ENCODE measurements at places on chromosomes 12 and 14.

DNA sequence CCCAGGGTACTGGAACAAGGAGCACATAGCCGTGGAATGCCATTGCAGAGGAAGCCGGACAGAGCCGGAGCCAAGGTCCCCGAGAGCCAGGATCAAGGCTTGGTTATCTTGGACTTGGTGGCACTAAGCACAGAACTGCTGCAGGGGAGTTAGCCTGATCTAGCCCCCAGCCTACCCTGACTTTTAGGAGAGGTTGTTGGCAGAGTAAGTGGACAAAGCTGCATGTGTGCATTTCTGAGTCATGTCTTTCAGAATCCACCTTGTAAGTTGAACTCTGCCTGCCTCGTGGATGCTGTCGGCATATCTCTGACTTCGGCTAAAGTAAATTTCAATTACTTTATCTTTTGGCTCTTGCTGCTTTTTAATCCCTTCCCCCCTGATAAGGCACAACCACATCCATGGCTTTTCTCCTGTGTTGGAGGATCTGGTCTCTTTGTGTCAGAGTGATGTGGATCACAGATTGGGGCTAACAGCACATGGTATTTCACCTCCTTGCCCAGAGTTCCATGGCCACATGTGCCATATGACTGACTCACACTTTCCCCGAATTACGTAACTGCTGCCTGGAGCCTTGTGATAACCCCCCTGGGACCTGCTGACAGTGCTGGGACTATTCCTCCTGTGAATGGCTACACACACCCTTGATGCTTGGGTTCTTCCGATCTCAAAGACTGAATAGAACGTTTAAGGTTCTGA, 240.3 kb downstream of the EMP1 start:
- no peak for DNase-seq

GRCh38 chr12:10304161-10304574, 3.5 kb upstream of the KLRD1 start:
- peak; percentile 57 for DNase-seq

GRCh38 chr14:72686101-72686500, 207.8 kb downstream of the DPF3 start:
- no peak for DNase-seq

DNA sequence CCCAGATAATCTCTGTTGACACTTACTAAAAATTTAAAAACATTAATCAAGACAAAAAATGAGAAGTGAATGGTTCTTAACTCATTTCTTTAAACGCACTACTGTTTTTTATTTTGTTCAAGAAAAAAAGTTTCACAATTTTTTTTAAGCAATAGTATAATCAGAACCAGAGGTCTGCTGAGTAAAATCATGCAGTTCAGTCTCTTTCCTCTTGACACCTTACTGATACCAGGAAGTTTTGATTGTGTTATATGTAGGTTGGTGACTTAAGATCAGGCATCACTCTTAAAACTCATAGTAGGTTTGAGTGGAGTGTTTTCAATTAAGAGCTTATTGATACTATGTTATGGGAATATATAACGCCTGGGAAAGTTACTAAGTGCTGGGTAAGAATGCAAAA, 121.4 kb downstream of the TRMT5 start:
- DNase-seq = no peak

DNA sequence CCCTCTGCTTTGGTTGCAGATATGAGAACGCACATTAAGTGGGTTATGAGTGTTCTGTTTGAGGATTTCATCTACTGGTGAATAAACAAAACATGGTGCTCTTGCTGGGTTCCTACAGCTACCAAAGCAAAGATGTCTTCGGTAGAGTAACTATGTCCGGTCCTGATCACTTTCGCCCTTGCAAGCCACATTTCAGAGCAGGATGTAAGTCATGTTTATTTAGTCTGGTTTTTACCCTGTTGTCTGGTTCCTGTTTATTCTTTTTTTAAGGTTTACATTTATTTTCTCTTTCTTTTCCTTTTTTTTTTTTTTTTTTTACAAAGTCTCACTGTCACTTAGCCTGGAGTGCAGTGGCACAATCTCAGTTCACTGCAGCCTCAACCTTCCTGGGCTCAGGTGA, 99.2 kb downstream of the VEZT start:
- no peak for DNase-seq

DNA sequence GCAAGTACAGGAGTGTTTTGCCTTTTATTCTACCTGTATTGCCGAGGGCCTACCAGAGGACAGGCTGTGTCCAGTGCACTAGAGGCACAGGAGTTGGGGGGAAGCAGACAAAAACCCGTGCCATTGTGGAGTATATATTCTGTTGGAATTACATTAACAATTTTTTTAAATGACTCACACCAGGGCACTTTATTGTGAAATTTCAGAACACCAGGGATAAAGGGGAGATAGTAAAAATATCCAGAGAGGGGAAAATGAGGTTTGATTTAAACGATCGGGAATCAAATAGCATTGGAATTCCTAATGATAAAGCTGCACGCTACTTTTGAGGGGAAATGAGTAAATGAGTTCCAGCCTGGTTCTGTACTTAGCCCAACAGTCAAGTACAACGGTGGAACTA, 123.2 kb downstream of the PELI2 start:
- DNase-seq = no peak

DNA sequence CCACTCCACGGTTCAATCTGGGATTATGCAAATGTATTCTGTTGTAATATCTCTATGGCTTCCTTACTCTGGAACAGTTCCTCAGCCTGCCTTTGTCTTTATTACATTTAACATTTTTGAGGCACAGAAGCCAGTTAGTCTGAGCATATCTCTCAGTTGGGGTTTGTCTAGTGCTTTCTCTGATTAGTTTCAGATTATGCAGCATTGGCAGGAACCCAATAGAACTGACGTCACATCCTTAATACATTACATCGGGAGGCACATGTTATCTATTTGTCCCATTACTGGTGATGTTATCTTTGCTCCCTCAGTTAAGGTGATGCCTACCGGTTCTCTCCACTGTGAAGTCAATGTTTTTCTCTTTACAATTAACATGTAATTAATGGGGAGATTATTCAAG, 62.4 kb downstream of the PPM1A start:
- no peak for DNase-seq

DNA sequence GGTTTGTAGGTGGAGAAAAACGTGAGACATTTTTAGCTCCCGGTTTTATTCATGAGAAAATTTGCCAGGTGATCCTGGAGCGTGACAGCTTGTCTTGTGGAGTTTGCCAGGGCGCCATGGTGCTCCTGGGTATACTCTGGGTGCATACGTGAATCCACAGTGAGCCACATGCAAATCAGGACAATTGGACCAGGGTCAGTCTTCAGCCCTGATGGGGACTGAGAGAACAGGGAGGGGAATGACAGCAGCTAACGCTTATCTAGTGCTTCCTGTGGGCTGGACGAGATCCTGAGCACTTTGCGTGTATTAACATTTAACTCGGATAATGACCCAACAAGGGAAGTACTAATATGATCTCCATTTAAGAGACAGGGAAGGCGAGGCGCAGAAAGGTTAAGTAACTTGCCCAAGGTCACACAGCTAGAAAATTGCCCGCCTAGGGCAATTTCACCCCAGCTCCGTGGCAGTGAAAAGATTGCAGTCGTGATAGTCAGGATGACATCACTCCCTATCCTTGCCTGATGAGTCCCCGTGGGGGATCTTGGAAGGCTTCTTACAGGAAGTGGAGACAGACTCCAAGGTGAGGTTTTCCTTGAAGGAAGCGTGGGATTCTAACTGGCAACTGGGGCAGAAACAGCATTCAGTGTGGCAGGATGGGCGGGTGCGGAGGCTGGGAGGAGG, 118.4 kb upstream of the NCOR2 start:
- DNase-seq = no peak

DNA sequence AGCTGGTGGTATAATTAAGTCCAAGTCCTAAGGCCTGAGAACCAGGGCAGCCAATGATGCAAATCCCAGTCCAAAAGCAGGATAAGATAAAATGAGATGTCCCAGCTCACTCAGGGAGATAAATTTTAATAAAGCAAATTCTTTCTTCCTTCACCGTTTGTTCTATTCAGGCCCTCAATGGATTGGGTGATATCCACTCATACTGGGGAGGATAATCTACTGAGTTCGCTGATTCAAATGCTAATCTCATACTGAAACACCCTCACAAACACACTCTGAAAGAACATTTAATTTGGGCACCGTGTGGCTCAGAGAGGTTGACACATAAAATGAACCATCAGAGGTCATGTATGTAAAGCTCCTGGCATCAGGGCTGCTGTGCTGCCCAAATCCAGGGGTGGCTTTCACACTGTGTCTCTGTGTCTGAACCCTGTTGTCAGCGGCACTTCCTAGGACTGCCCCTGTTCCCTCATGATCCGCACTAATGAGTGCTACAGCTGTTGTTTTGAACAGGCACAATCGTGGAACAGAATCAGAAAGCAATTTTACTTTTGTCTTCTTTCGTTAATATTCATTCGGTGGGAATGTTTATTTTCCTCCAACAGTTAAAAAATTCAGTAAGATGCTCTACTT, 428.5 kb upstream of the FBXO33 start:
- DNase-seq = no peak

DNA sequence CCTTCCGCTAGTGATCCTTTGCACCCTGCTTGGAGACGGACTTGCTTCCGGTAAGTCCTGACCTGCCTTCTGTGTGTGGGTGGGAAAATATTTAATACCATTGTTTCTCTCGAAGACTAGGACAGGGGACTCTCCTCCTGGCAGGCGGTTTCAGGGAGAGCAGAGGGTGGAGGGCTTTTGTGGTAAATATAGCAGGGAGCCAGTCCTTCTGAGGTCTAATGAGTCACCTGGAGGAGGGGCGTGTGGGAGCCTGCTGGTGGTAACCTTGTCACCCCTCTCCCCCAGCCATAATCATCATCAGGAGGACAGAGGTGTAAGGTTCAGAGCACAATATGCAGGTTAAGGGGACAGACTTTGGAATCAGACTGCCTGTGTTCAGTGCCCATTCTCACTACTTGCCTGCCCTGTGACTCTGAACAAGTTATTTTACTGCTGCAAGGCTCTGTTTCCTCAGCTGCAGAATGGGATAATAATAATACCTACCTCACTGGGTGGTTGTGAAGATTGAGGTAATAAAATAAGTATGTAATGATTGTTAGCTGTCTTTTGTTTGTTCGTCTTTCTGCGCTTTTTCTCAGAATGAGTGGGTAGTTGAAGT, 47.4 kb downstream of the SUSD6 start:
- DNase-seq = no peak

- DNase-seq = no peak
Measured at GRCh38 chr12:19421503-19422282, 17.6 kb upstream of the AEBP2 start.

DNA sequence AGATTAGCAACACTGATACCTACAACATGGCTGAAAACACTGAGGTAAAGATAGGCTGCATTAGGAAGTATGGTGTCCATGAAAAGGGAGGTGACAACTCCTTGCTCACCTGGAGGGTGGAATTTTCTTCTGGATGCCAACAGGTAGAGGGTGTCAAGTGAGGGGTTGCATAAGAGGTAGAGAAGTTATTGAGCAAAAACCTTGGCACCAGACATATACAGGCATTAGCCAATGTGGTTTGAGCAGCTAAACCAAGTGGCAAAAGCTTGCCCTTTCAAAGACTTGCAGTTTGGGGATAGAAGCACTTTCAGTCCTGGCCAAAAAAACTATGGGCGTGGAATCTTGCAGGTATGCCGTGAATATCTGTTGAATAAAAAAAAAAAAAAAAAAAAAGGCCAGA, 3.8 kb downstream of the RITA1 start:
- DNase-seq = no peak

- DNase-seq = no peak
Measured at GRCh38 chr12:86613311-86613710, 357.1 kb upstream of the MGAT4C start.

GRCh38 chr12:49367381-49368239, at the start of gene SPATS2:
SPATS2 (plus strand) TSS chr12:49367462; CDS start chr12:49461013, 93,551 bp downstream.
- DNase-seq = no peak

DNA sequence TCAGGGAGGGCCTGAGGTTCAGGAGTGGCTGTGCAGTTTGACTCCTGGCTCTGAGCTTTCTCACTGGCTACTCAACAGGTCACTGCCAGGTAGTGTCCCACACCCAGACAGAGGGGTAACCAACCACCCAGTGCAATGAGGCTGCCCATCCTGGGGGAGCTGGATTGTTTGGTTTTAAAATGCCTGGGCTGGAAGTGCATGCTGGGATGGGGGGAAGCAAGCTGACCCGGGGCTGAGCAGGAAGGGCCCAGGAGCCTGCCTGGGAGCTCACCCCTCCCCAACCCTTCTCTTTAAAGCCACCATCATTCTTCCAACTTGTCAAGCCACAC, 12.6 kb upstream of the ABHD12B start:
- no peak for DNase-seq

GRCh38 chr12:104713444-104713843, 244.6 kb downstream of the SLC41A2 start:
- DNase-seq = no peak

DNA sequence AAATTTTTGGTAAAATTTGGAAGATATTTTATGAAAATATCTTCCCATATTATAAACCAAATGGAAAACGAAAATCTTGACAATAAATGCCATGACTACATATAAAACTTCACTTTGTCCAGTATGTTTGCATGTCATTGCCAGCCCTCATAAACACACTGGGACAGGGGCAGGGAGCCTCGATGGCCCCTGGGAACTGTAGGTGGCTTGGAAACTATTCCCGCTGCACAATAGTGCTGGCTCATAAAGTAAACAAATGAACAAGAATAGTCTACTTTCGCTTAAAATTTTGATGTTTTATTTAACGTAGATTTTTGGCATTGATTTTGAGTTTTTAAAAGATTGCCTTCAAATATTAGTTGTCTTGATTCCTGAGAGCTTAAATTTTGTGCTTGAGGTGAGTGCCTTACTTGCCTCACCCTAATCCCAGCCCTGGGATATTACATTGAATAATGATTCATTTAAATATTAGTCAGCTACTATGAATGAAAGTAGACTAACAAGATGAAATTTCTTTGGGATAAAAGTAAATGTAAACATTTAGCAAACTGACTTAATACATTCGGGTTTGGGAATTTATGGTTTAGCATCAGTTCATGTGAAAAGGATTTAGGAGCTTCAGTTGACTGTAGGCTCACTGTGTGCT, 74.0 kb upstream of the PKP2 start:
- no peak for DNase-seq

GRCh38 chr14:24064091-24064795, 7.1 kb upstream of the CPNE6 start:
- no peak for DNase-seq

- DNase-seq = no peak
Measured at GRCh38 chr14:89826596-89826995, 127.9 kb downstream of the EFCAB11 start.

GRCh38 chr12:115132145-115132544, 448.2 kb upstream of the TBX3 start:
- DNase-seq = no peak

DNA sequence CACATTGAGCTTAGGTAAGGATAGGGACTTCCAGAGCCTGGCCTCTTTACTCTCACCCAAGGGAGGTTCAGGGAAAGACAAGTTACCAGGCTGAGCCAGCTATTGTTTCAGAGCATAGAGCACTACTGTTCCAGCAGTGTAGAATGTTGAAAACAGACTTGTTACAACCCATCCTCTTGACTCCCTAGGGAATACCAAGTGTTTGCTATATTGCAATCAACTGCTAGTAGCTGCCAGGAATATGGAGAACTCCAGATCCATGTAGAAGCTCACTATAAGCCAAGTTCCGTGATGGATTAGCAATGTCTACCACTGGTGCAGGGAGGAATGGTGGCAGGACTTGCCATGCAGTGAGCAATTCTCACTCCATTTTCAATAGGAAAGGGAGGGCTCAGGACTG, 199.8 kb upstream of the RBM19 start:
- DNase-seq = no peak

GRCh38 chr14:75234173-75235115, 44.2 kb upstream of the FOS start:
- no peak for DNase-seq

Data from activated T-cell treated with anti-CD3 and anti-CD28 coated beads, Interleukin-2, amount 50 U/mL, for 48 hours (primary cell).